Fibroblast of pulmonary artery (primary cell): ENCODE measurements at places on chromosomes 4 and X.

DNA sequence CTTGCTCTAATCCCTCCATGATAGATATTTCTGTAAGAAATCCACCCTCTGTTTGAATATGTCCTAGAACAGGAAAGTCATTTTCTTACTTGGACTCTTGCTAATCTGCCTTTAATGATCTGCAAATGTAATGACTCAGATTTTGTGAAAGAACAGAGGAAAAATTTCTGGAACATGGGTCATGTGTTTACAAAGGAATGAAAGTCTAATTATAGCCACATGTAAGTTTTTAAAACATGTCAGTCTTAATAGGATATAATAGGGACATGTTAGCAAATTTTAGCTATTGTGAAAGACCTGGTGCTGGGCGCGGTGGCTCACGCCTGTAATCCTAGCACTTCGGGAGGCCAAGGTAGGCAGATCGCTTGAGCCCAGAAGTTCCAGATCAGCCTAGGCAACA is 47.6 kb downstream of the GRK4 start:
- peak; percentile 39 for DNase-seq

DNA sequence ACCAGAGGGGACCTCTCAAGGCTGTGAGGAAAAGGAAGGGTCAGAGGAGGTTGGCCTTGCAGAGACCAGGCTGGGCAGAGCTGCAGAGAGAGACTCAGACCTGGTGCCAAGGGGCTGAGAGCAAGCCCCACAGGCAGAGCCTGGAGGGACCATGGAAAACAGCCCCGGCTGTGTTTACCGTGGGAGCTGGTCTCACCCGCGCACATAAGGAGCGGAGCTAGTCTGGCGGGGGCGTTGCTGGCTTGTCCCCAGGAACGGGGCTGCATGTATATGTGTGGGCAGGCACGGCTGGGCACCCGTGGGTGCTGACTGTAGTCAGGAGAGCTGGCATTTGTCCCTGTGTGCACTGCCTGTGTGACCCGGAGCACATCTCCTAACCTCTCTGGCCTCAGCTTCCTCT is 45.7 kb downstream of the C4orf50 start:
- no peak for DNase-seq

DNA sequence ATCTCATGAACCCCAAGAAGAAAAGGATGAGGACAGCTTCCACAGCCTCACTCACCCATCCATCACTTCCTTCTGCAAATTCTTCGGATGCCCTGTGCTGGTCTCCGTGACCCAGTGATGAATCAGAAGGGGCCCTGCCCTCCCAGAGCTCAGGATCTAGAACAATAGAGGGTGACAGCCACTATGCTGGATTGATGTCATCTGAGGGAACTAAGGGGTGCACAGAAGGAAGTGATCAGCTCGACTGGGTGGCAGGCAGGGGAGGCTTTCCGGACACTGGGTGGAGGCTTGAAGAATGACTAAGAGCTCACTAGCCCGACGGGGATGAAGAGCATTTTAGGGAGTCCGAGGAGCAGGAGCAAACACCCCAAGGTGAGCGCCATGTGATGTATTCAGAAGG is 1.4 kb upstream of the ZNF185 start:
- peak; percentile 13 for DNase-seq

DNA sequence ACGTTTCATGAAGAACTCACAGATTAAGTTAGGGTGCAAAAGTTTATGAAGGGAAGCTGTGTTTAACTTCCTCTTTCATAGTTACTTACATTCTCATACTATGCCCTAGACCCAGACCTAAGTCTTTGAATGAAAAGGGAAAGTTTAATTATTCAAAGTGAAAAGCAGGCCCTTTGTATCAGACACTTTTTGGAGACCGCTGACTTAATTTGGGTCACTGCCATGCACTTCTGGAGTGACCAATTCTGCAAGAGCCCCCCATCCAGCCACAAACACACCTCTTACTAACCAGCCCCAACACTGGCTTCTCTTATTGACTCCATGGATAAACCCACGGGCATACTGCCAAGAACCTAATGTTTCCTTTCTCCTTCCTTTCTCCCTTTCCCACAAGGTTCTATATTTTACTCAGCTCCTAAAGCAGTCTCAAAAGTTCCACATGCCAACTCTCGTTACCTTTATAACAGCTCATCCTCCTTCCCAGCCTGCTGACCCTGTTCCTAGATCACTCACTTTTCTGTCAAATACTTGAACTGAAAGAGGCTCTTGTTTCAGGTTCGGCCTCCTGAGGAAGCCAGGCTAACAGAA is 34.5 kb downstream of the ABCE1 start:
- DNase-seq: peak; percentile 35

DNA sequence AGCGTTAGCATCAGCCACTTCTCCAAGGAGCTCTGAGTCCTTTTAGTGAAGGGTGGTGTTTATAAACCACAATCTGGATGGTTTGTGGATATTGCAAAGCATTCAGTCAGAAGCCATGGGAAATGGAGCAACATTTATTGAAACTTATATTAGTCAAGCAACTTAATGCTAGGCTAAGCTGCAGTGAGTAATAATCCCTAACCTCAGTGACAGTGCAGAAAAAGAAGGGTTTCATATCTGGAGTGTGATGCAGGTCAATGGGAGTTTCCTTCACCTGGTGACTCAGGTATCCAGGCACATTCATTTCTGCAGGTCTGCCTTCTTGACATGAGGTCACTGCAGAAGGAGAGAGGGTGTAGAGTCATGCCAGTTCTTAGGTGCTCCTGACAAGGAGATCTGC is 10.4 kb upstream of the DRD5 start:
- DNase-seq: no peak

DNA sequence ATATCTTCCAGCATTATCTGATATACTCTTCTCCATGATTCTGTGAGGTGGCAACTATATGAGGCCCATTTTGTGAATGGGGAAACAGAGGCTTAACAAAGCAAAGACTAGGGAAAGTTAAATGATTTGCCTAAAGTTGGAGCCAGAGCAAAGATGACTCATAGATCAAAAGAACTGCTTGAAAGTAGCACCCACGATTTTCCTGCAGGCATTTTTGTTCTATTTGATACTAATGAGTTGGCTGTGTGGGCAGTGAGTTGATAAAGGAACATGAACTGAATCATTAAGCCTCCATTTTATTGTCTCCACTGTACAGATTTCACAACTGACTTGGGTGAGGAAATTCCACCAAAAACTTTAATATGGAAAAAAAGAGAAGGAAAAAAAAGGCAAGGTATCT is 138.9 kb upstream of the IGFBP7 start:
- DNase-seq: peak; percentile 43

GRCh38 chr4:38687571-38688011 is 23.6 kb downstream of the KLF3 start:
- DNase-seq: peak; percentile 46

- no peak for DNase-seq
These were observed 355.2 kb upstream of the FAM241A start for GRCh38 chr4:111789901-111790640.
